ENCODE measurements at places on chromosomes 5 and 9. TPM values are rescaled to one million over a fixed set of nuclear protein-coding genes. Genes with fewer than 3 reads are reported as not detected.

DNA sequence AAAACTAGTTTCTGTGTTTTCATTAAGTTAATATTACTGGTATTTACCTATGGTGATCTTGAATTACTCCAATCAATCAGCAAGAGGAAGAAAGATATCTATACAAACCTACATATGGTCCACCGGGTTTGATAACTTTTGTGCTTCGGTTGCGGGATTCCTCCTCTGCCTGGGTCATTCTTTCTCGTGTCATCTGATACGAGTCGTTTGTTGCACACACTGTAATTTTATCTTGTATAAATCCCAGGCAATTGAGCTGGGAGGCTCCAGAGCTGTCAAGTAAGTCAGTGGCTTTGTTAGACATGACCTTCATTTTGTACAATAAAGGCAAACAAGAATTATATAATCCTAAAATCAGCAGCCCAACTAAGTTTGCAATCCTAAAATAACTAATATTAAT is 48.0 kb downstream of the ELL2 start:
- H3K36me3 ChIP-seq: no peaks in the 10 kb centered on the region
- H3K27me3 ChIP-seq: no peaks in the 10 kb centered on the region
- H3K4me3 ChIP-seq: no peak overlapping the region
- DNase-seq: no peak

- no peaks in the 10 kb centered on the region for H3K27me3 ChIP-seq
- DNase-seq: no peak
- no peaks in the 10 kb centered on the region for H3K36me3 ChIP-seq
- H3K4me1 ChIP-seq: no peaks in the 10 kb centered on the region
- H3K27ac ChIP-seq: no peak overlapping the region
- H3K4me3 ChIP-seq: no peak overlapping the region
Measured at GRCh38 chr9:28121366-28121765, 548.1 kb upstream of the C9orf72 start.

DNA sequence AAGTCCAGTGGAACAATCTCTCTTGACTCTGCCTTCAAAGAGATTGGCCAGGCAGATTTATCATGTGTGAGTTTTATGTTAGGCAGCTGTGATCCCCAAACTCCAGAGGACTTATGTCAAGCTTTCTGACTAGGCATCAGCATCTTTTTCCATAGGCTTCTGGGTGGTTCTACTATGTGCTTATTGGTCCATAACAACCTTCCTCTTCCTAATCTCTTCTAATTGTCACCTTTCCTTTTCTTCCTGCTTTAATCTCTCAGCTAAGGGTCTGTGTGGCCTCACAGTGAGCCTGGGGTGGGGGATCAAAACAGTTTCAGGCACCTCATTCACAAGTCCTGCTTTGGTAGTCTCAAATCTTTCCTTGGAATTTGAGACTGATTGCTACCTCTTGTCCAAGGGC is 170.9 kb upstream of the CHD1 start:
- no peaks in the 10 kb centered on the region for H3K27me3 ChIP-seq
- no peak overlapping the region for H3K4me3 ChIP-seq
- H3K4me1 ChIP-seq: no peaks in the 10 kb centered on the region
- H3K27ac ChIP-seq: no peak overlapping the region
- H3K36me3 ChIP-seq: no peaks in the 10 kb centered on the region

DNA sequence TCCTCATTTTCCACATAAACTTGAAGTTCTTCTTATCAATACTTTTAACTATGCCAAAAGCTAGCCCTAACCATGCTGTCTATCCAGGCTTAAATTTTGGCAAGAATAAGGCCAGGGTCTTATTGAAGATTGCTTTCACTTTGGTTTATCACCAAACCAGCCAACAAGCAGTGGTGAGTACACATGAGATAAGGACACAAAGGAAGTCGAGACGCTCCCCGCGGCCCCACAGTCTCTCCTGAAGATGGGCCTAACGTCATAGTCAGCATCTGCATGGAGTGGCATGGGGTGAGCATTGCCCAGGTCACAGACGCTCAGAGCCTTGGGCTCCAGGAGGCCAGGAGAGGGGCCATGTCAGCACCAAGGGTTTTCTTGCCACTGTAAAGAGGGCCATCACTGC is 80.3 kb downstream of the ATPSCKMT start:
- H3K27ac ChIP-seq: no peak overlapping the region
- no peaks in the 10 kb centered on the region for H3K36me3 ChIP-seq

GRCh38 chr5:113387844-113388243 is 46.9 kb downstream of the TSSK1B start:
- no peaks in the 10 kb centered on the region for H3K36me3 ChIP-seq
- no peak overlapping the region for H3K4me3 ChIP-seq
- H3K27ac ChIP-seq: no peak overlapping the region
- H3K4me1 ChIP-seq: no peaks in the 10 kb centered on the region
- no peak for DNase-seq
- no peaks in the 10 kb centered on the region for H3K27me3 ChIP-seq

GRCh38 chr9:128190516-128191405 is 611 bp downstream of the CIZ1 start:
- peaks cover 41% of the 10 kb centered on the region for H3K36me3 ChIP-seq
- no peaks in the 10 kb centered on the region for H3K27me3 ChIP-seq
- H3K4me3 ChIP-seq: peak overlapping the region; percentile 66

- H3K27me3 ChIP-seq: no peaks in the 10 kb centered on the region
- H3K4me3 ChIP-seq: no peak overlapping the region
- H3K36me3 ChIP-seq: no peaks in the 10 kb centered on the region
- DNase-seq: no peak
- H3K27ac ChIP-seq: no peak overlapping the region
Measured at GRCh38 chr5:178496642-178497041, 93.6 kb downstream of the COL23A1 start.

DNA sequence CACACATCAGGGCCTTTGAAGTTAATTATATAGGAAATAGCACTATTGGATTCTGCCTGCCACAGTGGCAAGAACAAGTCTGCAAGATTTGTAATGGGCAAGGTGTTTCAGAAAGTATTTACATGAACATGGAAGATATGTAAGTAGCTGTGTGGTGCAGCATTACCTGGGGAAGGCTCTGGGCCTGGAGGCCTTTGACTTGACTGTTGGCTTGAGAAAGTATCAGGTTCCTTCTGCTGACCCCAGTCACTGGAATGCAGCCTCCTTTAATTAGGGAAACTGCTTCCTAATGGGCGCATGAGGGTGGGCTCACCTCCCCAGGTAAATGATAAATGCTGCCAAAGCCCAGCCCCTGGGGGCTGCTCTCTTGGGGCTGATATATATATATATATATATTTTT is 102.7 kb downstream of the GALNT10 start:
- peaks cover 5% of the 10 kb centered on the region for H3K4me1 ChIP-seq
- DNase-seq: no peak
- no peak overlapping the region for H3K27ac ChIP-seq
- H3K36me3 ChIP-seq: peaks cover 36% of the 10 kb centered on the region
- no peaks in the 10 kb centered on the region for H3K27me3 ChIP-seq

DNA sequence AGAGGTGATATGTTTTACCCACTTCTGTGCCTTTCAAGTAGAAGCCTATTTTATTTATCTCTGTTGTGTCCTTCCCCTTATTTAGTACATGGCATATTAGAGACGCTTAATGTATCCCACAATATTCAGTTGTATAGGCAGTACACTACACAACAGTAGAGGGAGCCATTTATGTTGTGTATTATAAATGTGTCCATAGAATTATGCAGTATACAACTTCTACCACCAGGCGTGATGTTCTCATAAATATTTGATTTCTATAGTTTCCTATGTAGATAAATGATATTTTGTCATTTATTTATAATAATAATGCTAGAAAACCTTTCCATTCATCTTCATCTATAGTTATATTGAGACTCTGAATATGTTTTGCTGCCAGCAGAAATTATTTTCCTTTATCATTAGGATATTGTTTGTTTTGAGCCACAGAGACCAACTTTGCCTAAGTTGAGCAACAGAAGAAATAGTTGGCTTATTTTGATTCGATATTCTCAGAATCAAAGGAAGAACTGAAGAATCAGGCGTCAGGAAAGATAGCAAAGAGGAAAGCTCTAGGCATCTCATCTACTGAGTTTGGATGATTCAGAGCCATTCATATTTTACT is 81.7 kb downstream of the ADAMTS19 start:
- no peak overlapping the region for H3K27ac ChIP-seq
- DNase-seq: no peak
- no peaks in the 10 kb centered on the region for H3K27me3 ChIP-seq
- H3K36me3 ChIP-seq: no peaks in the 10 kb centered on the region
- H3K4me1 ChIP-seq: no peaks in the 10 kb centered on the region
- no peak overlapping the region for H3K4me3 ChIP-seq

DNA sequence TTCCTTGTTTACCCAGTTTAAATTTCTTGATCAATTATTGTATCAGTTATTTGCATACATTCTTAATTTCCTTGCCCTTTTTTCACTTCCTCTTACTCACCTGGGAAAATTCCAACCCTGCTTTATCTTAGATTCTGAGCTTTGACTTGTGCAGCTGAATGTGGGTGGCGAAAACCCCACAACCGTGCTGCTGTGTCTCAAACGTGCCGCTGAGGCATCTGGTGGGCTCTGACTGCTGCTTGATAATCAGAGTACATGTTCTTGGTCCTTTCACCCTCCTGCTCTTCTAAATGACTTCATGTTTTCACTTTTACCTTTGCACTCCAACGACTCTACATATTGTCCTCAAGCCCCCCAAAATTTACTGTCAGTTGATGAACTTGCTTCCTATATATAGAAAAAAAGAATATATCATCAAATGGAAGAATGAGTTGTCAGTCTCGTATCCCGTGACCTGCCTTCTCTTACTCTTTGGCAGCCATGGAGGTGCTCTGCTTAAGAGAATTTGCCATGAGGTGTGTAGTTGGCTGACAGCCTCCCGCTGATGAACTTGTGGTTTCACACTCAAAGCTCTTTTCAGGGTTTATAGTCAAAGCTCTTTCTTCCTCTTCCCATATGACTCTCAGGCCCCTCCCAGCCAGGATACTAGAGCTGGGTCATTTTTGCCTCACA is 14.0 kb upstream of the JAK2 start:
- H3K4me1 ChIP-seq: no peaks in the 10 kb centered on the region
- no peak overlapping the region for H3K27ac ChIP-seq
- H3K36me3 ChIP-seq: no peaks in the 10 kb centered on the region
- H3K27me3 ChIP-seq: no peaks in the 10 kb centered on the region
- H3K4me3 ChIP-seq: no peak overlapping the region

DNA sequence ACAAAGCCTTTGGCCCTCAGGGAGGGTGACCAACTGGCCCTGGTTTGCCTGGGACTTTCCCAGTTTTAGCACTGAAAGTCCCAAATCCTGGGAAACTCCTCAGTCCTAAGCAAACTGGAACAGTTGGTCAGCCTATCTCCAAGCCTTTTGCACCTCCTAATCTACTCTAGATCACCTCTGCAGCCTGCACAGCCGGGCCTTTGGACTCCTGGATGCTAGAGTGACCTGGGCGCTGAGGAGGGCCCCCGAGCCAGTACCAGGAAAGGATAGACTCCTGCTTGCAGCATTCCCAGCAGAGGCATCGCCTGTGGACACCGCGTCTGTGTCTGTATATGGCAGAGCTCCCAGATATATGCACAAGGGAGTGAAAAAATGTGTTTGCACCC is 15.1 kb downstream of the IRF1 start:
- H3K4me1 ChIP-seq: peaks cover 30% of the 10 kb centered on the region
- no peaks in the 10 kb centered on the region for H3K27me3 ChIP-seq
- DNase-seq: peak; percentile 70
- no peaks in the 10 kb centered on the region for H3K36me3 ChIP-seq

DNA sequence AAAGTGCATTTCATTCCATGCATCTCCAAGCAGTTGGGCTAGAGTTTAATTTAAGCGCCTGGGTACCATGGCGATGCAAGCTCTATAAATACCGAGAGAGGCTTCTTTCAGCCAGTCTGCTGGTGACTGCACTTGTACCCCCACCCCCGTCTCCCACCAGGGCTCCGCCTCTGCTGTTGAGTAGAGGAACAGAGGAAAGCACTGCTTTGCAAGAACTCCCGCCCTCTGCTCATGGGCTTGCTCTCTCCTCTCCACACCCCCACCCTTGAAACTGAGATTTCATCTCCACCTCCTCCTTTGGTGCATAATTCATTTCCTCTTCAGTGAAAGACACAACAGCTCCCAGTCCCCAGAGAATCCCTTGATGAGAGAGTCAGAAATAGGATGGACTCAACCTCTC is 5.1 kb upstream of the WWC1 start:
- DNase-seq: no peak
- H3K4me1 ChIP-seq: peaks cover 3% of the 10 kb centered on the region
- no peak overlapping the region for H3K4me3 ChIP-seq
- H3K36me3 ChIP-seq: no peaks in the 10 kb centered on the region
- no peaks in the 10 kb centered on the region for H3K27me3 ChIP-seq

DNA sequence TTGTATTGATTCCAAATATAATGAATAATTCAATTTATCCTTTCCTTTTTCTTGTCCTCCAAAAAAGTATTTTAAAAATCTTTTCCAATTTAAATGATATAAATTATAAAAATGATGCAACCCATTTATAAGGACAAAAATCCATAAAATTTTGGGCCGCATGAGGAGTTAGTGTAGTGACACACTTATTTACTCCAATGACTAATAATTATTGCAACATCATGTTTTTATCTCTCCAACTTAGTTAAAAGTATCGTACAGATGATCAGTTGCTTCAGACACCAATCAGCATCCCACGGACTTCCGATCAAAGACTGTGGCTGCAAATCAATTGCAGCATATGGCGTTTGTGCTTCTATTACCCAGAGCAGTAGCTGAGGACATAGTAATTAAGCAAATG is 58.6 kb downstream of the HTR4 start:
- no peaks in the 10 kb centered on the region for H3K36me3 ChIP-seq
- H3K27ac ChIP-seq: peak overlapping the region; percentile 32
- peaks cover 13% of the 10 kb centered on the region for H3K4me1 ChIP-seq

DNA sequence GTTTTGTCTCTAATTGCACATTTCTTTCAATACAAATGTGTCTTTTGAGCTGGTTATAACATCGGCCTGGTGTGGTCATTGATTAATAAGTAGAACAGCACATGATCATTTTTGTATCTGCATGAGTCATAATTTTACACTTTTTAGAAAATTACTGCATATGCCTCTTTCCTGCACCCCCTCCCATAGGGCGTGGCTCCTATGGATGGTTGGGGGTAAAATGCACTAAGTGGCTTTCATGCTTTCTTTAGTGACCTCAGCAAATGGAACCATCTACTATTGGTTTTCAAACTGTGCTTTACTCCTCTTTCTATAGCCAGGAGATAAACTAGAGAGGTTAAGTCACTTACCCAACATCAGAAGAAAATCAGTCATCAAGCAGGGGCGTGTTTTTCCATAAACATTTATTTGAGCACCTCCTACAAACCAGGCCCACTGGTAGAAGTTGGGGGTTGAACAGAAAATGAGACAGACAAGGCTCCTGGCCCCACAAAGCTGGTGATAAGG is 3.8 kb downstream of the ANXA6 start:
- no peak overlapping the region for H3K4me3 ChIP-seq
- DNase-seq: no peak
- no peaks in the 10 kb centered on the region for H3K36me3 ChIP-seq
- H3K4me1 ChIP-seq: peaks cover 4% of the 10 kb centered on the region
- peak overlapping the region; percentile 97 for H3K27ac ChIP-seq
- no peaks in the 10 kb centered on the region for H3K27me3 ChIP-seq

CEP78 gene
- 13.8 TPM for total RNA-seq

TAF11L5 gene
- not detected for total RNA-seq

UBE2QL1 gene
- total RNA-seq: 5.5 TPM

CDO1 gene
- 16.8 TPM for total RNA-seq

RGS7BP gene
- total RNA-seq: 0.49 TPM

CDH9 gene
- total RNA-seq: not detected

DYNC2I2 gene
- total RNA-seq: 33.0 TPM

PCDHA4 gene
- 1.1 TPM for total RNA-seq
